Naive thymus-derived CD4-positive, alpha-beta T cell (primary cell): ENCODE measurements at places on chromosomes 2 and 18. TPM values are rescaled to one million over a fixed set of nuclear protein-coding genes. Genes with fewer than 3 reads are reported as not detected.

DNA sequence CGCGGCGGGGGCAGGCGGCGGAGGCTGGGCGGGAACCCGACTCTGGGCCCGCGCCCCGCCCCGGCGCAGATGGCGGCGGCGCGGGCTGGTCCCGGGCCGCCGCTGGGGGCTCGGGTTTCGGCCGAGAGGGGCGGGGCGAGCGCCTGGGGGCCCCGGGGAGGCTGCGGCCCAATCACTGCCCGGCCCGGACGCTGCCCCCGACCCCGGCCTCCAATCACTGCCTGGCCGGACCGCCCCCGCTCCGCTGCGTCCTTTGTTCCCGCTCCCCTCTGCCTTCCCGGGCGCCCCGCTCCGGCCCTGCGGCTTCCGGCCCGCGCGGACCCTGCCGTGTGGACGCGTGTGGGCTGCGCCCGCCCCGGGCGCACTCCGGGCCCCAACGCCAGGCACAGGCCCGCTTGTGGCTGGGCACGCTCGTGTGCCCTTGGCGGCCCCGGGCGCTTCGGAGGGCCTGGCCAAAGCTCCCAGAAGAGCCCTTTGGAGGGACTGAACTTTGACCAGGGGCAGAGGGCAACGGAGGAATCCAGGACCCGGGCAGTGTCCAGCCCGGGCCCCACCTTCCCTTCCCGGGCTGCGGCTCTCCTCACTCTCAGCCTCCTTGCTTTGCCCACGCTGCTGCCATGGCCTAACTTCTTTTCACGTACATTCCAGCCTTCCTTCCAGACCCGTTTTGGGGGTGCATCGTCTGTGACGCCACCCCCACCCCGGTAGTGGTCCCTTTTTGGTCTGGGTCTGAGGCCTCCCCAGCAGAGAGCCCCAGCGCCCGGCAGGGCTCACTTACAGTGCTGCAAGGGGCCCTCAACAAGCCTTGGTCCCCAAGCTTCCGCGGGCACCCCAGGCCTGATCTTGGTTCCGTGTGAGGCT, 27.1 kb upstream of the PTMA start:
- H3K4me1 ChIP-seq = peaks cover 3% of the 10 kb centered on the region
- DNase-seq = no peak
- no peaks in the 10 kb centered on the region for H3K36me3 ChIP-seq
- H3K27me3 ChIP-seq = no peaks in the 10 kb centered on the region

DNA sequence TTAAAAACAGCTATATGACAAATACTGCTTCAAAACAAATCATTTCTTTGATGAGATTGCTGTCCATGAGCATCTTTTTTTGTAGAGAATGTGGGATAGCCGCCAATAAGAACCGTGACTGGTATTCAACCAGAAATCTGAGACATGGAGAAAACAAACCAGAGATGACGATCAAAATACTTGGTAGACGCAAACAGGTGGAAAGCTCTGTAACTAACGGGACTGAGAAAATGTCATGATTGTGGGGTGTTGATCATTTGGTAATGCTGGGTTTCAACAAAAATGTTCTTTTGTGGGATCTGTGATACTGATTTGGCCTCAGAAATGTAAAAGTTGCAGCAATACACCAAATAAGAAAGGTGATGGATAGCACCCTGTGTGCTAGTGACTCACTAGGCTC, 364.8 kb downstream of the NYAP2 start:
- no peak overlapping the region for H3K4me3 ChIP-seq
- no peaks in the 10 kb centered on the region for H3K4me1 ChIP-seq
- DNase-seq = no peak
- H3K27ac ChIP-seq = no peak overlapping the region
- H3K36me3 ChIP-seq = no peaks in the 10 kb centered on the region

SLC40A1 gene
- 36.1 TPM for total RNA-seq

RTP5 gene
- total RNA-seq = not detected

FOXI3 gene
- total RNA-seq = not detected
